ENCODE measurements at places on chromosomes 2 and 18.

DNA sequence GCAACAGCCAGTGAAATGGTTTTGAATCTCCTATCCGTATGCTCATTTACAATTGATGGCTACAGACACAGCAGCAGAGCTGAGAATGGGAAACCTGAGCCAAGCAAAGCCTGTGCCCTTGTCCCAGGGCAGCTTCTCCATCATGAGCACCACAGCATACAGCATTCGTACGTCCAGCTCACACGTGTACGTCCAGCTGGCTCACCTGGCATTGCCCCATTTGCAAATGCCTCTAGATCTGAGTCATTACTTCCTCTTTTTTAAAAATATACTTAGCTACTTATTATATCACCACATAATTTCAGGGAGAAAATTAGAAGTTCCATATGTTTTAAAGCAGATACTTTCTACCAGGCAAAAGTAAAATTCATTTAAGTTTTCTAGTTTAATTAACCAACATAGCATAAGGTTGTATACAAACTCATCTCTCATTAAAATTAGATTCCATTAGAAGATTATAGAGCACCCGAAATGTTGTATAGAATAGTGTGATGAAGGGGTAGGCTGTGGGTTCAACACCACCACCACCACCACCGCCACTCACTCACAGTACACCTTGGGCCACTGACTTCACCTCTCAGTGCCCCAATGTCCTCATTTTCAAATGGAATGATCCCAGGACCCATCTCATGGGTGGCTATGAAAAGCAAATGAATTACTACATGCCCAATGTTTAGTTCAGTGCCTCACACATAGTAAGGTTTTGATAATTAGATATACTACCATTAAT, 31.4 kb upstream of the TMEM177 start:
- DNase-seq, result no peak

DNA sequence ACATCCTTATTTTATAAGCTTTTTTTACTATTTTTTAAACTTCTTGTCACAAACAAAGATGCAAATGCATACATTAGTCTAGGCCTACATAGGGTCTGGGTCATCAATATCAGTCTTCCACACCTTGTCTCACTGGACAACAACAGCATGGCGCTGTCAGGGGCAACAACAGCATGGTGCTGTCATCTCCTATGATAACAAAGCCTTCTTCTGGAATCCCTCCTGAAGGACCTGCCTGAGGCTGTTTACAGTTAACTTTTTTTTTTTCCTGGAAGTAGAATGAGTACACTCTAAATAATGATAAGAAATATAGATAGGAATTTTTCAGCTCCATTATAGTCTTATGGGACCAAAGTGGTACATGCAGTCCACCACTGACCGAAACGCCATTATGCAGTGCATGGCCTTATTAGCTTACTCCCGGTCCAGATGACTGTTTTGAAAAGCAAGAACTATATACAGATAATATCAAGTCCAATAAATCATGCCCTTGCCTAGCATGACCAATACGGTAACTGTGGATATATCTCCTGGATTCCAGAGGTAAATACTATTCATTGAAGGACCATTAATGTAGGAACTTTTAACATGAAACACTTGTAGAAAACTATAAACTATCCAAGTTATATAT, 38.4 kb downstream of the TCF4 start:
- DNase-seq, result no peak

DNA sequence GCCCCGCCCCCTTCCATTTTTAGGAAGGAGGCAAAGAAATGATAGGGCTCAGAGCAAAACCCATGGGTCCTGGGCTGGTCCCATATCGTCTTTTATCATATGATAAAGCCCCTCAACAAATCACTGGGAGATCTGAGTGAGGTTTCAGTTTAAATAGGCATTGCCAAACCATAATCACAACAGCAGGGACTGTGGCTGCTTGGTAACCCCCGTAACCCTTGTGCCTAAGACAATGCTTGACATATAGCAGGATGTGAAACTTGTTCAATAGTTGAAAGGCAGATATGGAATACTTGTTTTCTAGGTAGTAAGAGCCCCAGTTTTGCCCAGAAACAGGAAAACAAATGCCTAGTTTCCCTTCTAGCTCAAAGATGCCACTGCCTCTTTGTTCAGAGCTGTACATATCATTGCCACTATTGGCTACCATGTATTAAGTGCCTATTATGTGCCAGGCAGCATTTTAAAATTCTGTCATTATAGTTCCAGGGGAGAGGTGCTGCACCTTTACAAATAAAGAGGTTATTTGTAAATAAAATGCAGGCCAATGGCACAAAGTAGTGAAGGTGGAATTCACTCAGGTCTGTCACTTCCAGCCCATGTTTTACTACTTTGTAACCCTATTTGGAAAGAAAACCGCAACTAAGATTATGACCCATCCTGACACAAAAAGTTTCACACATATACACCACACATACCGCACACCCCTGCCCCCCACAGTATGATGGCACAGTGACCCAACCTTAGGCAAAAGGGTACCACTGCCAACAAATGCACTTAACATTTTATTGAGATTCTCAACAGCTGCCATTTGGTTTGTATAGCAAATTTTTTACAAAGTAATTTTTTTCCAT, 14.2 kb downstream of the NAGK start:
- no peak for DNase-seq

DNA sequence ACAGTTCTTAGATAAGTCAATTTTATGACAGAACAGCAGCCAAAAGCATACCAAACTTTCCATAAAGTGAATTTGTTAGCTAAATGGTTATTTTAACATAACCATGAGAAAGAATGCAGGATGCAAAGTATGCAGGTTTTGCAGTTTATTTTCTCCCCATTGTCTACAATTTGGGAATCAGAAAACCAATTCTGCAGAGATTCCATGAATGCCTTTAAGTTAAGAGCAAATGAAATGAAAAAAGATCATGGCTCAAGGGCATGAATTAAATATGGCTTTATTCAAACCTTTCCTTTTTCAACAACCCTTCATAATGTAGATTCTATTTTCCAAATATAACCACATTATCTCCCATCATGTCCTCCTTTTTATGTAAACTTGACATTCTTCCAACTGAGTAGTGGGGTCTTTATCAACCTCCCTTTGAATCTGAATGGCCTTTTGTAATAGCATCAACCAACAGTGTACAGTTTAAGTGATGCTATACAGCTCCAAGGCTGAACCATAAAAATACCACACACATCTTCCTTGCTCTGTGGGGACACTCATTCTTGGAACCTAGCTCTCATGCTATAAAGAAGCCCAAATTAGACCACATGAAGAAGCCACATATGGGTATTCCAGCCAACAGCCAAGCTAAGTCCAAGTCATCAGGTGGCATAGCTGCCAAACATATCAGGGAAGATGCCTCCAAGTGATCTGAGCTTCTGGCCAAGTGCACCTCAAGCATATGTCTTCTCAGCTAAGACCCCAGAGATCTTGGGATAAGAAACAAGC, 49.8 kb downstream of the PIAS2 start:
- DNase-seq, result no peak

DNA sequence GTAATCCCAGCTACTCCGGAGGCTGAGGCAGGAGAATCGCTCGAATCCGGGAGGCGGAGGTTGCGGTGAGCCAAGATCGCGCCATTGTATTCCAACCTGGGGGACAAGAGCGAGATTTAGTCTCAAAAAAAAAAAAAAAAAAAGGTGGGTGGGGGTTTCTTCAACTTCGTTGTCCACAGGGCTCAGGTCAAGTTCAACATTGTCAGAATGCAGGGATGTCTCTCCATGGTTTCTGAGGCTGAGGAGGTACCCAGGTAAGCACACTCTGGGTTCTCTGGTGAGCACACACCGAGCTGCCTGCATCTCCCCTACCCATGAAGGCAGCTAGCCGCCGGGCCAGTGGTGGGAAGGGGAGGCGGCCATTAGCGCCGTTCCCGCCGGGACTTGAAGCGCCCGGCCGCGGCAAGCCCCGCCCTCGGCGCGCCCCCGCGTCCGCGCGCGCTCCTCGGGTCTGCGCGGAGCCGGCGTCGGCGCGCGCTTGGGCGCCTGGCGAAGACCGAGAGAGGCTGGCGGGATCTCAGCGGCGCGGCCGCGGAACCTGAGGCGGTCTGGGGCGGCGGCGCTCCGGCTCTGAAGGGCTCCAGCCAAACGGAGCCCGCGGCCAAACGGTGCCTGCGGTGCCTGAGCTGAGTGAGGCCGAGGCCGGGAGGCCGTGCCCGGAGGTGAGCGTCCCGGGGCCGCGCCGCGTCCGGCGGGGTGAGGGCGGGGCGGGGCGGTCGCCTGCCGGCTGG, at the start of gene UBXN2A:
TSS of gene UBXN2A (plus strand) at position 477 of the 731 bp plus-strand sequence. CDS start 17,852 bp downstream, outside the sequence.
- peak; percentile 44 for DNase-seq

- DNase-seq, result no peak
These were observed 175.1 kb downstream of the ZFP36L2 start for GRCh38 chr2:43051338-43051737.

DNA sequence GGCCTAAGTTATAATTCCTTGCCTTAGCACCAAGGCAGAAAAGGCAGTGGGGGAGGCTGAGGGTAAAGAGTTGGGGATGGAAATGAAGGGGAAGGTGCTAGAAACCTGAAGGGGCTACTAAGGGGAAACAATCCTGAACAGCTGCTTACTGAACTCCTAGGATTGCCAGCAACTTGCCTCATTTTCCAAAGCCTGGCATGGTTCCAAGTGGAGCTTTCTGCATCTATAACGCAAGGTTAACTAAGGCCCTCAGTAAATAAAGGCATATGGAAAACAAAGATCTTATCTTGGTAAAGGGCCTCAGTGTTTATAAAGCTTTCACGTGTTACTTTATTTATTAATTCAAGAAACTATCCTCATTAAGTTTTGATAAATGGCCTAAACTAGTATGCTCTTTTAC, 10.9 kb downstream of the MEP1B start:
- no peak for DNase-seq

DNA sequence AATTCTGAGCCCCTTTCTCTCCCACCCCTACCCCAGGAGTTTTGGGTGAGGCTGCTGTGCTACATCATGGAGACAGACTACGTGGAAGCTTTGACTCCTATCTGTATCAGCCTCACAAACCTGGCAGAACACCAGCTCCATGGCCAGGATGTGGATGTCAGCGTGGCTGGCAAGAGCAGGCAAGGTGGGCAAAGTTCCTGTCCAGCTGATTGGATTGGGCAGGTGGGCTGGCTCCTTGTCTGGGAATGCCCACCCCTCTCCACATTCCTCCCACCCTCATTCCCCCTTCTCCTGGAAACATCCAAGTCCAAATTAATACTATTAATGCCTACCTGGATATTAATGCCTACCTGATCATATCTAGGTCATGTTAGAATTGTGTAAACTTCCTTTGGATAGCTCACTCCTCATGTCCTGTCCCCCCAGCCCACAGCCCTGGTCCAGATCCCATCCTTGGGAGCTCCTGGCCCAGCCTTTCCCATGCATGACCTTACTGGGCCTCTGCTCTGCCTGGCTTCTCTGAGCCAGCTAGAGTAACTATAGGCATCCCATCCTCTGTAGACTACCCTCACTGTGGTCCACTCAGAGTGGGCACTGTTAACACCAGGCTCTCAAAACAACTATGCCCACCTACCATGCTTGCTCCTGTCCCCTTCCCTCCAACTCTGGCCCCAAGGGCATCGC, 24.1 kb downstream of the MROH2A start:
- no peak for DNase-seq

- DNase-seq, result no peak
These were observed 65.4 kb upstream of the TFCP2L1 start for GRCh38 chr2:121350402-121350775.

DNA sequence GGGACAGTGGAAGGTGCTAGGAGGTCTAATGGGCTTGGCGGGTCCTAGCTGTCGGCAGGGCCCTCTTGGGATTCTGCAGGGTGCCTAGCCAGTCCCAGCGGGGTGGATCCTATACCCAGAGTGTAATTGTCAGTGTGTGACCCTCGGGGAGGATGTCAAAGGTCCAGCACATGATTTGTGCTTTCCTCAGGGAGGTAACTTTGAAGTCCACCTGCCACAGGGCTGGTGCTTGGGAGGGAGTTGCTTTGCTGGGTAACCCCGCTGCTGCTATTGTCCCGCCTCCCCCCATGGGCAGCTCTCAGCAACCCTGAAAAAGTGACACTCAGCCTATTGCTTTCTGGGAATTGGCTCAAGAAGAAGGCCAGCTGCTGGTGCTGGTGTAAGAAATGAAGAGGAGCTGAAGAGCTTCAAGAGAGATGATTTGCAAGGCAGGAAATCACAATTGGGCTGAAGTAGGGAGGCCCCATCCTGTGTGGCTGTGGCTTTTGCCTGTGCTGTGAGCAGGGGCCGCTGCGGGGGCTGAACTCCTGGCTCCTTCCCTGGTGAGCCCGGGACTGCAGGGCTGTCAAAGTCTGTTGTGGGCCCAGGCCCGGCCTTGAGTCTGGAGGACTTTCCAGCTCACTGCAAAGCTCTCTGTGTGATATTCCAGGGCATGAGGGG, 36.4 kb downstream of the EMILIN2 start:
- DNase-seq, result peak; percentile 23

DNA sequence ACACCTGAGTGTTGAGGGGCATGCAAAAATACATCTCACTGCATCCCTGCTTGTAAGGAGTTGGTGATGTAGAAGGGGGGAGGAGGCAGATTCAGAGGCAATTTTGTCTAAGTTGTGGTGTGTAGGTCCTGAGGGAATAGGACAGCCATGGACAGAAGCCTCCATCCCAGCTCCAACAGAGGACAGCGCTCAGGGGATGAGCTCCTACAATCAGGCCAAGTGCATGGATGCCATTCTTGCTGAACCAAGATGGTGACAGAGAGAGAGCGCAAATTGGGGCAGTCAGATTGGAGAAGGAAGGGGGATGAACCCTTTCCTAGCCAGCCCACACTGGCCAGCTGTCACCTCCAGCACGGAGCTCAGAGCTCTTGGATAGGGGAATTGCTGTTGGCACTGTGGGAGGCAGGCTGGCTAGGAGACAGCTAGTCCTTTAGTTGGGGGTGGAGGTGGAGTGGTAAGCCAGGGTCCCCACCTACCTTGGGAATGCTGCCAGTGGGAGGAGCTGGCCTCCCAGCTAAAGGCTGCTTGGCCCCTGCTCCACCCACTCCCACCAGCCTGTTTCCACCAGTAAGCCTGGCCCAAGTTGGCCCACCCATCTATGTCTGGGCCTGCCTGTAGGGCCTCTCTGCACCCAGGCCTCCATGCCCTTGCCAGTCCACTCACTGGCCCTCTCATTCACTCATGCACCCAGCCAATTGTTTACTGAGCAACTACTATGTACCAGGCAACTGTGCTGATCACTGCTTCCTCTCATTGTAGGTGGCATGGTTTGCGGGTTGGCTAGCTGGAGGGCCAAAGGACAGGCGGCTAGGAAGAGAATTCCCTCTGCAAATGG, 2.5 kb upstream of the PER2 start:
- DNase-seq, result no peak

GRCh38 chr2:163771596-163771995, 35.8 kb upstream of the FIGN start:
- DNase-seq, result no peak

GRCh38 chr2:199543606-199544172, 86.0 kb upstream of the SATB2 start:
- DNase-seq, result no peak

- DNase-seq, result no peak
These were observed 84.3 kb downstream of the PPP1R1C start for GRCh38 chr2:182069908-182070307.

GRCh38 chr2:34652636-34653035, 1053.5 kb upstream of the FAM98A start:
- no peak for DNase-seq
